Suppressor macrophage (primary cell): ENCODE measurements at places on chromosomes 5 and 9.

DNA sequence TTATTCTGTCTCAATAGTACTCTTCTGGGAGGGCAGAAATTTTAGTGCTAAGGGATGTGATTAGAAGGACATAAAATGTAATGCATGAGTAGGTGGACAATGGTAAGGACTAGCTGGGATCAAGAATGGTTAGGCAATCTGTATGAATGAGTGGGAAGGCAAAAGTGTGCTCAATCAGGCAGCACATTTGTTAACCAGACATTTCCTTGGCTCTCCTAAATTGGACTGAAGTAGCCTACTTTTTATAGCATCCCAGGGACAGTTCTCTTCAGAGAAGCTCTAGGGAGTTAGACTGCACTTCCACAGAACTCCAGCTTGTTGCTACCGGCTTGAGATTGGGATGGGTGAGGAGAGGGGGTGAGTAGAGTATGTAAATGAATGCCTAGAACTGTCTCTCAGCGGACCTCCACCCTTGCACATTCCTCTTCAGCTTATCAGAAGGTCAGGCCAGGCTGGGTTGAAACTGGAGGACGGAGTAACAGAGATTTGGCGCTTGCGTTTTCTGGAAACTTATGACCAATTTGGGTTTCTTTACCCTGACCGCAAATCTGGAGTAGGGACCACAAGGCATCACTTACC is 19.0 kb upstream of the ARL14EPL start:
- no peak for DNase-seq

DNA sequence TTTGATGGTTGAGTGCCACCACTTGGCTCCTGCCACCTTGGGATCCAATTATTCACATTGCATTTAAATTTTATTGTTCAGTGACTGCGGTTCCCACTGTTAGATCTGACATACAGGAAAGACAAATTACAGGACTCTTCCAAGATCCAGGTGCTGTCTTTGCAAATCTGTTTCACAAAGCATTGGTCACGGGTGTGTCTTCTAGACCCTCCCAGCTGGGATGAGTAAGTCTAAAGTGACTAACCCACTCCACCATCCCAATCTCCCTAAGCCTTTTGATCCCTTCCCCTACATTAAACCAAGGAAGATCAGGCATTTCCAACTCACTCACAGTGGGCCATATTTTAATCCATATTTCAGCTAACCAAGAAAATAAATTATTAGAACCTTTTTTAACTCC is 1016.3 kb upstream of the CTNND2 start:
- no peak for DNase-seq

GRCh38 chr5:78496373-78496772 is 136.0 kb downstream of the SCAMP1 start:
- no peak for DNase-seq

GRCh38 chr9:82382887-82383616 is 394.5 kb downstream of the SPATA31D1 start:
- DNase-seq, result no peak

GRCh38 chr5:69527128-69527770 is 32.7 kb upstream of the GTF2H2C start:
- no peak for DNase-seq

DNA sequence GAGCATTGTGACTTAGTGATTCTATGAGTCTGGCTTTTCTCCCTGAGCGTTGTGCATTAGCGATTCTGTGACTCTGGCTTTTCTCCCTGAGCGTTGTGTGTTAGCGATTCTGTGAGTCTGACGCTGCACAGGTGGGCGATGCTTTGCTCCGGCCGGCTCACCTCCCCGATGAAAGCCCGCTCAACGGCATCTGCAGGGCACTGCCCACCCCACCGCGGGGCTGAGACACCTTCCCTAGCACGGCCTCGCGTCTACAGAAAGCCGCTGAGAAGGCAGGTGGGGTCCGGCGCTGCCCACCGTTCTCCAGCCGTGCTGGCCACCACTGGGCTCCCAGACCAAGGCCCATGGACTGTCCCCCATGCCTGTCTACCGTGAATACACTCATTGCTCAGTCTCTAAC is 12.8 kb upstream of the SLC9A3 start:
- no peak for DNase-seq

- peak; percentile 43 for DNase-seq
Measured at GRCh38 chr5:143233031-143233430, 170.5 kb downstream of the NR3C1 start.

- no peak for DNase-seq
Measured at GRCh38 chr5:148884339-148885020, 58.1 kb downstream of the ADRB2 start.

GRCh38 chr5:43037636-43038495 is 2.3 kb downstream of the ANXA2R start:
- DNase-seq, result peak; percentile 59

GRCh38 chr5:130096483-130096882 is 192.2 kb downstream of the CHSY3 start:
- DNase-seq, result no peak

DNA sequence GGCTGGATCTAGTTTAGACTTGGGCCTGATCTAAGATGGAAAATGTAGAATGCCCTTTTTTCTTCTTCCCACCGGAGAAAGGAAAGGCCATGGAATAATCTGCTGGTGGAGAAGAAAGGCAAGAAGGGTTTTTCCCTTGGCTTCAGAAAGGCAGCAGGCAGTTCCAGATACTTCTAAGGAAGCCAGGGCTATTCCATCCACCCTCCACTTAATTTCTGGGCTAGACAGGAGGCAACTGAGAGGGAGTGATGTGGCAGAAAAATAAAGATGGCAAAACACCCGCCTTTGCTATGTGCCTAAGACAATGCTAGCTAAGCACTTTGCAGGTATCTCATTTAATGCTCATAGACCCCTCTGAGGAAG is 9.9 kb downstream of the MYOZ3 start:
- no peak for DNase-seq

- no peak for DNase-seq
Measured at GRCh38 chr5:4905674-4906520, 234.2 kb upstream of the ADAMTS16 start.

GRCh38 chr5:157549954-157550549 is 25.5 kb downstream of the ADAM19 start:
- no peak for DNase-seq

- DNase-seq, result no peak
Measured at GRCh38 chr9:78158286-78158685, 77.6 kb upstream of the CEP78 start.

DNA sequence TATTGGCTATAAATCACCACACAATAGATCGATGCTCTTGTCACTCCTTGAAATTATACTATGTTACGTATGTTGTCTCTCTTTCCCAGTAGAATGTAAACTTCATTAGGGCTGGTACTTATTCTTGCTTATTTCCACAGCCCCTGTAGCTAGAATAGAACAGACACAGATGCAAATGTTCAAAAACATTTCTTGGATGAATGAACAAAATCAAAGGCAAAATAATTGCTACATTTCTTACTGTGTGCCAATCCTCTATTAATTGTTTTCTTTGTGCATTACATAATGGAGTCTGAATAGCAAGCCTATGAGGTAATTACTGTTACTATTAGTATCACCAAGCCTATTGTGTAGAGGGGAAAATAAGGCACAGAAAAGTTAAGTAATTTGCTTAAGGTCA is 725 bp upstream of the OR13C2 start:
- no peak for DNase-seq

GRCh38 chr9:76910861-76911260 is 4.9 kb upstream of the PRUNE2 start:
- DNase-seq, result no peak

DNA sequence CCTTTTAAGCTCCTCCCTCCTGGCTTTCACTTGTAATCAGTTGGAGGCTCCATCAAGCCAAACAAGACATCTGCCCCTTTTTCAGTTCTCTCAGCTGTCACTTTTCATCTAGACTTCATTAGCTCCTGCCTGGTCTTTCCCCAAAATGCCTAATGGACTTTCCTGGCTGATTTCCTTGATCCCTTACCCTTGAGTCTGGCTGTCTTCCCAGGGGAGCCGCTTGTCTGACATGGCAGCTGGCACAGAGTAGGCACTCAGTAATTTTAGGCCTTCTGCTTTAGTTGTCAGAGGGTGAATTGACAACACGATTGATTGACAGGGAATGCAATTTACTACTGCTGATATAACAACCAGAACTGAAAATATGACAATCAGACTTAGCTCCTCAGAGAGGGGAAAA is 2.1 kb downstream of the C9orf153 start:
- DNase-seq, result no peak

GRCh38 chr5:102911973-102912372 is 156.9 kb downstream of the PAM start:
- no peak for DNase-seq

DNA sequence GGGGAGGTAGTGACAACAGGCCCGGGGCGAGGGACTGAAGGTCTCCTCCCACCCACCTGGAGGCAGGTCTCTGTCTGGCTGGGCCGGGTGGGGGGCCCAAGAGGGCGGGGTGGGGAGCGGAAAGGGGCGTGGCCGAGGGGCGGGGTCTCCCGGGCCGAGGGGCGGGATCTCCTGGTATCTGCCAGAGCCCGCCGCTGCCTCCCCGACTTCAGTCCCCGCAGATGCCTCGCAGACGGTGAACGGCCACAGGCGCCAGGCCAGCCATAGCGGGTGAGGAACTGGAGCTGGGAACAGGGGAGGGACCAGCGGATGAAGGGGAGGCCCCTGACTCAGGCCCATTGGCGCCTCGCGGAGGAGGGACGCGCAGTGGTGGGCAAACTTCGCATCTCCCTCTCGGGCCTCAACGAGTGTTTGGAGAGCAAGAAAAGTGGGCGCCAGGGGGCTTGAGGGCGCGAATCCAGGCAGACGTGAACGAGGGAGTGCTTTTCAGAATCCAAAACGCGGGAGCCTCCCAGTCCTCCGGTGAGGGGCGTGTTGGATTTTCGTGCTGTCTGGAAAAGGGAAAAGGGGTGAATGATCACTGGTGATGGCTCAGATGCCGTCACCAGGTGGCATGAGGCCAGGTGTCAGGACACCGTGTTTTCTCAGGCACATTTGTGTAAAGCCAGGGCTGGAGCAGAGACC is at the start of gene ADGRD2:
Gene ADGRD2 (plus strand): TSS at position 211 of the 684 bp plus-strand sequence. CDS start 1,216 bp downstream, outside the sequence.
- DNase-seq, result peak; percentile 14
